ENCODE measurements at places on chromosomes 5 and 9.

- DNase-seq = no peak
Measured at GRCh38 chr5:43338862-43339261, 25.6 kb upstream of the HMGCS1 start.

- no peak for DNase-seq
Measured at GRCh38 chr5:89721353-89721752, 688.2 kb downstream of the CETN3 start.

DNA sequence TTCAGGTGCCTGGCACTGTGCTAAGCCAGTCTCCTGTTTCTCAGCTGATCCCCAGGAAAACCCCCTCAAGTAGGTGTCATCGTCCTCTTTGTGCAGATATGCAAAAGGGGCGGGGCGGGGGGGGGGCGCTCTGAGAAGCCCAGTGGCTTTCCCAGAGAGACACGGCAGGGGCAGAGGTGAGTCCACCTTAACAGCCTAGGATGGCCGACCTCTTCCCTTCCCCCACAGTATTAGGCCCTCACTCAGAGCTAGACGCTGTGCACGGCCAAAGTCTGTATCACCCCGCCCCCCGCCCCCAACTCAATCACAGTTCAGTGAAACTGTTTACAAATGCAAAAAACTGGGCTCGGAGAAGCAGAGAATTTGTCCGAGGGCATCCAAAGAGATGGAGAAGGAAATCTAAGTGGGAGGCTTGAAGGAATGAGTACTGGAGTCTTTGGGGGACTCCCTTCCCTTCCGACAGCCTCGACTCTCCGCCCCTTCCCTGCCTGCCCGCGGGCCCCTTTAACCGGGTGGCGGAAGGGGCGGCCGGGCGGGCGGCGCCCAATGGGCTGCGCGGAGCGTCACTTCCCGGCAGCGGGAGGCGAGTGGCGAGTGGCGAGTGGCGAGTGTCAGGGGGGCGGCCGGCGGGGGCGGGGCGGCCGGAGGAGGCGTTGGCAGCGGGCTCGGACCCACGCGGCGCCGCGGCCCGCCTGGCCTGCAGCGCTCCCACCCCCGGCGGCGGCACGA, at the start of gene ERGIC1:
ERGIC1 (plus strand) TSS at position 566 of the 729 bp plus-strand sequence; CDS start at position 729, 163 bp downstream.
- DNase-seq = peak; percentile 24

GRCh38 chr9:94002316-94003140, 47.4 kb upstream of the BARX1 start:
- no peak for DNase-seq

- DNase-seq = no peak
Measured at GRCh38 chr9:82558855-82559630, 503.9 kb downstream of the RASEF start.

DNA sequence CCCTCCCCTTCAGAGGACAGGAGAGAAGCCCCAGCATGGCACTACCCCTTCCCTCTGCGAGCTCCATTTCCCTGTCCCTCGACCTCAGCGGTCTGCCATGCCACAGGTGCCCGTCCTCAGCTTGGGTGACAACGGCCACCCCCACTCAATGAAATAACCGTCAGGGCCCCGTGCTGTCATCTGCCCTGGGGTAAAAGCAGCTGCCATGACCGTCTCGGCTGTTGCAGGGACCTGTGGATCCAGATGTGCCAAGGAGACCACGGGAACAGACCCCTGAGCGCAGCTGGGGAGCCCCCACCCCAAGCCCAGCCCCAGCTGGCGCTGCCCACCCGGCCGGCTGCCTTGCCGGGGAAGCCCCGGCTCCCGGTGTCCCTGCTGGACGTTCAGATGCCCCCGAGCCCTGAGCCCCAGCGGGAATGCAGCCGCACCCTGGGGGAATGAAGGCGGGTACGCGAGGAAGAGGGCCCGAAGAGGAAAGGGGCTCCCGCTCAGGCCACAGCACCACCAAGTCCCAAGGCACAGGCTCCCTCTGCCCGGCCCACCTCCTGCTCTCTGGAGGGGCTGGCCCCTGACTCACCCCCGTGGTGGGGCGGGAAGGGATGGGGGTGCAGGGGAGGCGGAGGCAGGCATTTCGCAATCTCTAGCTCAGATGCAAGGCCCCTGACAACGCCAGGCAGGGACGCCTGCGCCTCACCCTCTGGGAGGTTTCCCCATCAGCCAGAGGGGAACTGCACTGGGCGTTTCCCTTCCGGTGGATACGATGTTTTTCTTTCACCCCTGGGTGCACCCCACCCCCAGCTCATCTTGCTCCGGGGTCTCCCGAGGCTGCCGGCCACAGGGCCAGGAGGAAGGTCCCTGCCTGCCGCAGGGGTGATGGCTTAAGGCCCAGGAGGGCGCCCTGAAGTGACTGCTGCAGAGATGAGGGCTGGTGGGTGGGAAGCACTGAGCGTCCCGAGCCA, 49.2 kb downstream of the NACC2 start:
- no peak for DNase-seq

GRCh38 chr5:137398751-137399150, 100.4 kb downstream of the SPOCK1 start:
- no peak for DNase-seq

- DNase-seq = no peak
Measured at GRCh38 chr5:147791181-147791580, 8.7 kb upstream of the JAKMIP2 start.

DNA sequence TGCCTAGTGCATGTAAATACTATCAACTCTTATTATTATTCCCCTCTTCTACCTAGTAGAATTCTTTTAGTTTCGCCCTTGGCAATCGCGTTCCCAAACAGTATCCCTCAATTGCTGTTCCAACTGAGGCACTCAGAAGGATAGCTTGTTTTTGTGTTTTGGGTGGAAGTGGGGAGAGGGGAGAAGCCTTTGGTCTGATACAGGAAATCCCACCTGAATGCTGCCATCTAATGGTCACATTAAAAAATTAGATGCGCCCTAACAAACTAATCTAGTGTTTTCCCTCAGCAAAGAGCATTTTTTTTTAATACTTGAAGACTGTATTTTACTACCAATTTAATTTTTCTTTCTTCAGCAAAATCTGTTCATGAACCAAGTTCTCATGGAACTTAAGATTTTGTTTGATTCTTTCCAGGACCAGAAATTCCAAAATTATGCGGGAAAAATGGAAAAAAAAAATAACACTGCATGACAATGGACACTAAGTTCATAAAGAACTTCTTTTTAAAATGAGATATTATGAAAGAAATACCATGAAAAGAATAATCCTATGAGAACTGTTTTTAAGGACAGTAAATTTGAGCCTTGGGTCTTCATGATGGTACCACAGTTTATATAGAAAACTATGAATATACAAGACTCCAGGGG, 22.2 kb upstream of the GLDC start:
- no peak for DNase-seq

GRCh38 chr5:68012429-68012828, 203.1 kb upstream of the PIK3R1 start:
- DNase-seq = no peak

- no peak for DNase-seq
Measured at GRCh38 chr9:35303567-35303966, 141.8 kb downstream of the UNC13B start.

DNA sequence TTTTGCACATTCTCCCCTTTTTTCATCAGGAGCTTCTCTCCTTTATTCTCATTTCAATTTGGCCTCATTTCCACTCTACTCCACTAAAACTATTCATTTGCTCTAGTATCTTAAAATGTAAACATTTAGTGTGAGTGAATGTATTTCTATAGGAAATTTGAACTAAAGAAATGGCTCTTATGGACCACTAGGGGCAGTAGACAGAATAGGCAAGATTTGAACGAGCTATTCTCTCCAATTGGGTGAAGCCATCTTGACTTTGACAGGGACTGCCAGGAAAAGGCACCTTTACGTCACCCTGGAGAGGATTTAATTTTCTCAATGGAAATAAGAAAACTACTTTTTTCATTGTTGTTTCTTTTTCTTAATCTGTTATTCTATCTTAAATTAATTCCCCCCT, 666.3 kb downstream of the DNAH5 start:
- no peak for DNase-seq

GRCh38 chr5:126422994-126423788, at the start of gene GRAMD2B:
GRAMD2B (plus strand) TSS chr5:126423409; CDS start chr5:126423607, 198 bp downstream.
- no peak for DNase-seq

DNA sequence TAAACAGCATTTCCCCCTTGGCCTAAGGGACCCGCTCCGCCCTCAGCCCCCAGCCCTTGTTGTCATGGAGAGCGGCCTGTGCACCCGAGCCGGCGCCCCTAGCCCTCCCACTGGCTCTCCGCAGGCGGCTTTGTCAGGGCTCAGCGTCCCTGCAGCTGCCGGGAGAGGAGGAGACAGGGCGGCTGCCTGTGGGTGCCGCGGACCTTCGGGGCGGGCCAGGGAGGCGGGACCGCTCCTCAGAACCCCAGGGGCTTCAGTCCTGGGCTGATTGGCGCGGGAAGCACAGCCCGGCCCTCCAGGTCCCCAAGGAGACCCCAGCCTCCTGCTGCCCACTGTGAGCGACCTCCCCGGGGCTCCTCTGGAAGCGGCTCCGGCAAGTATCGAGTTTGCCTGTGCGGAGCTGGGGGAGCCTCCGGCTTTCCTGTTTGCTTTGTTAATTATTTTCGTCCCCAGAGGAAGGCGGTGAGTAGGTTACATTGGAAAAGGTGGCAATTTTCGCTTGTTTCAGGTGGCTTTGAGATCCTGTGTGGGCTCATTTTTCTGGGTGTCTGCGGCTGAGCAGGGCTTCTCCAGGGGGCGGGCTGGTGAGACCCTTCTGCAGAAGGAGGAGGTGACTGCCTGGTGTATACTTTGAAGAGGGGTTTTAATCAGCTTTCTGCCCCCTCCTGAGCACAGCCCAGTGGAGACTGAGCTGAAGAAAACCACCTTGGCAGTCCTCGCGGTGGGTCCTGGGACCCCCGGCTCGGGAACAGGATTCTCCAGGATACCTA, at the start of gene FGD3:
FGD3 (plus strand) TSS at position 256 of the 770 bp plus-strand sequence. CDS start 28,734 bp downstream, outside the sequence.
- no peak for DNase-seq

DNA sequence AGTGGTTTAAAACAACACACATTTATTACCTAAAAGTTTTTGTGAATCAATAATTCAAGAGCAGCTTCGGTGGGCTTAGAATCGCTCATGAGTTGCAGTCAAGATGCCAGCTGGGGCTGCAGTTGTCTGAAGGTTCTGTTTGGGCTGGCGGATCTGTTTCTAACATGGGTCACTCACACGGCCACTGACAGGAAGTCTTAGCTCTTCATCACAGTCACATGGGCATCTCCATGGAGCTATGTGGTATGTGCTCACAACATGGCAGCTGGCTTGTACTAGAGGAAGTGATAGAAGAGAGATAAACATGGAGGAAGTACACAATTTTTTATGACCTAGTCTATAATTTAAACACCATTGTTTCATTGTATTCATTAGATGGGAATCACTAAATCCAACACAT, 11.2 kb downstream of the KLHL9 start:
- no peak for DNase-seq

DNA sequence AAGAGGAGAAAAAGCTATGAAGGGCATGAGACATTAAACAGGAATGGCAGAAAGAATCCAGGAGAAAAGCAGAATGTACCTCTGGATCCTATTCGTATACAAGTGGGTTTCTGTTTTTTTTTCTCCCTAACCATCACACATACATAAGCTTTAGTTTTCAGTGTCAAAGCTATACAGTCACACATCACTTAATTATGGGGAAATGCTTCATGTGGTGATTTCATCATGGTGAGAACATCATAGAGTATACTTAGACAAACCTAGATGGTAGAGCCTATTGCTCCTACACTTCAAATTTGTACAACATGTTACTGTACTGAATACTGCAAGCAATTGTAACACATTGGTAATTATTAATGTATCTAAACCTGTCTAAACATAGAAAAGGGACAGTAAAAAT, 290.6 kb downstream of the AOPEP start:
- DNase-seq = no peak

- DNase-seq = no peak
Measured at GRCh38 chr5:141852448-141852847, 25.8 kb downstream of the PCDH1 start.

GRCh38 chr5:107553117-107553555, 117.6 kb downstream of the EFNA5 start:
- no peak for DNase-seq

- no peak for DNase-seq
Measured at GRCh38 chr5:140225396-140225795, 50.4 kb downstream of the CYSTM1 start.

DNA sequence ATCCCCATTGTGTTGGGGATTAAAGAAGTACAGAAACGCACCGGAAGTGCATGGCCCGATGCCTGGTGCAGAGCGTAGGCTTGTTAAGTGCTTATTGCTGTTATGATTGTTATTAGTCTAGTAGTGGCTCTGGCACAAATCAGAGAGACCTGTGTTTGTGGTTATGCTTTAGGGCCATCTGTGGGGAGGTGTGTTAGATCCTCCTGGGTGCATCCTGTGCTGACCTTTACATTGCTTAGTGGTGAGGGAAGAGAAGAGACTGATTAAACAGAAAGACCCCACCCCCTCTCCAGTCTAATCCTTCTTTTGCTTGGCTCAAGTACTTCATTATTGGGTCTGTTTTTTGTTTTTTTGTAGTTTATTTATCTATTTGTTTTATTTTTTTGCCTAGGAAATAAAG, 112.7 kb upstream of the SPRY4 start:
- DNase-seq = no peak
